ENCODE measurements at places on chromosomes 2 and 18.

DNA sequence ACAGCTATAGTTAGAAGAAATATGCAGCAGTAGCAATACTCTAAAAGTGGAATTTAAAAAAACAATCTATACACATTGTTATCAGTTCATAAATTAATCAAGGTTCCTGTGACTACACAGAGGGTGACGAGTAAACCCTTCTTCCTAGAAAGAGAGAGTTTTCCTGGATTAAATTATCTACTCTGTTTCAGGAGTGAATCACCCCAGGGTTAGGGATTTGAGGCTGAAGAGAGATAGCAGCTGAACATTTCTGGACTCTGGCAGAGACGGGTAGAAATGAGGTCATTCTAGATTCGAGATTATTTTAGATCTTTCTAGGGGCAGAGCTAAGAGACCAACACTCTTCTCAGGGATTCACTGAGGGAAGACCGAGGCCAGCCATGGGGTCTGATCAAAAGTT is 38.8 kb upstream of the PMAIP1 start:
- no peak for DNase-seq

- DNase-seq: no peak
Observed at GRCh38 chr2:68877079-68877772, 6.0 kb upstream of the BMP10 start.

DNA sequence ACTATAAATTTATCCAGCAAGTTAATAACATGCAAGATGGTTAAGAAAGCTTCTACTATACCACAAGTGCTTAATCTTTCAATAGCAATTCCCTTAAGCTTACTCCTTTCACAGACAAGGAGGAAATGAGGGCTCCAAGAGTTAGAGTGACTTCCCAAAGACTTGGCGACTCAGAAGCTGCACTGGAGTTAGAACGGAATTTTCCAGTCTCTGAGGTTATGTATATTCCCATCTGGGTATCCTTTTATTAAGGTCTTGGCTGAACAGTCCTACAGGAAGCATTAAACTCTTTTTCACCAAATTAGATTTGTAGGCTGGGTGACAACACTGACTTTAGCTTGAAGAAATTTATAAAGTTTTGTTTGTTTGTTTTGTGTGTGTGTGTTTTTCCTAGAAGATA is 256.9 kb upstream of the DPP10 start:
- DNase-seq: no peak

DNA sequence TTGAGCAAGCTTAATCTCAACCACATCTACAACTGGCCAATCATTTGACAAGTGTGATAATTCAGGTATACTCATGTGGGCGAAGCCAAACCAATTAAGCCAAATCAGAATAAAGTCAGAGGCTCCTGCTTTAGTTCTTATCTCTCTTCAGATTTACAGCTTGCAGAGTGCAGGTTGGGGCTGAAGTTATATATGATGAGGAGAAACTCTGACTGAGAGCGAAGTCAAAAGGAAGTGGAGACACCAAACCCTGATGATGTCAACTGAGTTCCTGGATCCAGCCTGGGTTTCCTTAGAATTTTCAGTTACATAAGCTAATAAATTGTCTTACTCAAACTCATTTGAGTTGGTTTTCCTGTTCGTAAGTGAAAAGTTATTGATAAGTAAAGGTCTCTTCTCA is 73.9 kb downstream of the ASXL2 start:
- no peak for DNase-seq

DNA sequence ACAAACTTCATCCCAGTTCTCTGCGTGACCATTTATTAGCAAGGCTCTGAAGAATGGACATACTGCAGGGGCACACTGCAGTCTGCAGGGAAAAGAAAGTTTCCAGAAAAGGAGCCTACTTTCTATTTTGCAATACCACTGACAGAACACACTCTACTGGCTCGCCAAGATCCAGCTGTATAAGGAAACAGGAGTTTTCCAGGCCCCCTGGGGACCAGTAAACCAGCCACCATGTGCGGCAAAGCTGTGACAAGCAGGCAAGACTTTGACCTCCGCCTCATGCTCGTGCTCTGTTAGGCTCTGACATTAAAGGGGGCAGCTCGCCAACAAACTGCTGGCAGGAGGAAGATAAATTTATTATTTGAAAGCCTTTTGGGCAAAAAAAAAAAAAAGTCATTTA is 67.3 kb downstream of the CCBE1 start:
- DNase-seq: no peak

DNA sequence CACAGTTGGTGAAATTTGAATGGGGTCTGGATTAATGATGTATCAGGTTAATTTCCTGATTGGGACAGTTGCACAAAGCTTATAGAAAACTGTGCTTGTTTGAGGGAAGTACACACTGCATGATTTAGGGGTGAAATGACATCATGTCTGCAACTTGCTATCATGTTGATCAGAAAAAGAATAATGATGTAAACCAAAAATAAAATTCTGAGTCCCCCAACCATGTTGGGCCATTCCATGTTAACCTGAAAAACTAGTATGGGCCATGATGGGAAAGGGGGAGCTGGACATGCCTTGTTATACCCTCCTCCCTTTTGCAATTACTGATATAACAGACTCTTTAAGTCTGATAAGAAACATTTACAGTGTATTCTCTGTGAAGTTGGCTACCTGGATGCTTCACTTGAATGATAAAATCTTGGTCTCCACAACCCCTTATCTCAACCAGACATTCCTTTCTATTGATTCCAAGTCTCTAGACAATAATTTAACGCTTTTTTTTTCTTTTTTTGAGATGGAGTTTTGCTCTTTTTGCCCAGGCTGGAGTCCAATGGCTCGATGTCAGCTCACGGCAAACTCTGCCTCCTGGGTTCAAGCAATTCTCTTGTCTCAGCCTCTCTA is 4.2 kb upstream of the INO80B start:
- no peak for DNase-seq

GRCh38 chr2:170217778-170218251 is 39.9 kb downstream of the MYO3B start:
- DNase-seq: no peak

- DNase-seq: no peak
Observed at GRCh38 chr18:34467058-34467457, 242.3 kb upstream of the NOL4 start.

GRCh38 chr2:14565666-14566065 is 66.9 kb upstream of the LRATD1 start:
- no peak for DNase-seq

GRCh38 chr2:69180974-69181373 is 168.0 kb downstream of the ANTXR1 start:
- DNase-seq: no peak

DNA sequence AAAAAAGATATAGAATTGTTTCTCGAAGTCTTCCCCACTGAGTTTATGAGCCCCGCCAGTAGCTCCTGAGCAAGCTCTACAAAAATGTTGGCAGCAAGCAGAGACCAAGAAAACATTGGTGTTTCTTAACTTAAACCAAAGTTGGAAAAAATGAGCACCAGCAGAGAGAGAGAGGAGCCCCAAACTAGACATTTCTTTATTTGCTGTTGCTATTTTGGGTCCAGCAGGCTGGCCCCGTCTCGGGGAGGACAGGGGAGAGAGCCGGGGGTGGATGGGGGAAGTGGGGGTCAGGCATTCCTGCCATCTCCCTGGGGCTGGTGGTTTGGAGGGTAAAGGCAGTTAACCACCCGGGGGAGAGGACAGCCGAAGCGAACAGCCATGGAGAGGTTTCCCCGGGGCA is 113.0 kb downstream of the DYSF start:
- DNase-seq: no peak

Data from RWPE2 (cell line).